ENCODE measurements at places on chromosomes 4 and X.

GRCh38 chr4:1842339-1842895, 13.5 kb downstream of the LETM1 start:
- DNase-seq: no peak

GRCh38 chr4:75605928-75606327, 24.4 kb downstream of the CDKL2 start:
- DNase-seq: no peak

GRCh38 chr4:81257021-81257420, 42.0 kb upstream of the PRKG2 start:
- no peak for DNase-seq

DNA sequence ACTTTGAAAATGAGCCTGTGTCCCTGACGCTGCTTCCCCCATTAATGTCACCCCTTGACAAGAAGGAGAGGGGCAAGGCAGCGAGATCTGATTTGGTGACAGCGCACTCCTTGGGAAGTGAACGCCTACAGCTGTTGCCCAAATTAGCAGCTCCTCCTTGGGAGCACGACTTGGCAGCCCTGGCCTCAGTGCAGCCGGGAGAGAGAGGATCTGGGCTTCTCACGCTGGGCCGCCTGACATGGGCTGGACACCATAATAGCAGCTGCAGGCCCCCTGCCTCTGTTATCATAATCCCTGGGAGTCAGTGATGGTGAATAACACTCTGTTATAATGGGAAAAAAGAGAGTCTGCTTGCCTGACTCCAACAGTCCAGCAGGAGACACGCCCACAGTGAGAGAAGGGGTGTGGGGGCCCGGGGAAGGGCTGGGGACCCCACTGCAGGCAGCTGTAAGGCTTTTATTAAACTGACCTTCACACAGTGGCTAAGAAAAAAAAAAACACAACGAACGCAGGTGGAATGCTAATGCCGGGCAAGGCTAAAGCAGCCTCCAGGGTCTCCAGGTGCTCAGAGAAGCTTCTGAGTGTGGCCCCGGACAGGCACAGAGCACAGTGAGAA, 73.3 kb downstream of the PSAPL1 start:
- DNase-seq: no peak

DNA sequence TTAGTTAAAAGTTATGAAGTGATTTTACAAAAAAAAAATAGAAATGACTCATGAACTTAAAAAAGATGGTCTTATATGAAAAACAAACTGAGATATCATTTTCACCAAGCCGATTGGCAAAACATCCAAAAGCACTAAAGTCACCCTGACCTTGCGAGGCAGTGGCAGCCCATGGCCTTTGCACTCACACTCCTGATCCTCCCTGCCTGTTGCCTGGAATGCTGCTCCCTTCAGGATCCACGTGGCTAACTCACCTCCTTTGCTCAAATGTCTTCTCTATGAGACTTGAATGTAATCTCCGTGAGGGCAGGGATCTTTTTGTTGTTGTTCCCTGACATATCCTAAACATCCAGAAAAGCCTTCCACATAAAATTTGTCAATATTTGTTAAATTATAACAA, 106.4 kb downstream of the RAPGEF2 start:
- DNase-seq: no peak

DNA sequence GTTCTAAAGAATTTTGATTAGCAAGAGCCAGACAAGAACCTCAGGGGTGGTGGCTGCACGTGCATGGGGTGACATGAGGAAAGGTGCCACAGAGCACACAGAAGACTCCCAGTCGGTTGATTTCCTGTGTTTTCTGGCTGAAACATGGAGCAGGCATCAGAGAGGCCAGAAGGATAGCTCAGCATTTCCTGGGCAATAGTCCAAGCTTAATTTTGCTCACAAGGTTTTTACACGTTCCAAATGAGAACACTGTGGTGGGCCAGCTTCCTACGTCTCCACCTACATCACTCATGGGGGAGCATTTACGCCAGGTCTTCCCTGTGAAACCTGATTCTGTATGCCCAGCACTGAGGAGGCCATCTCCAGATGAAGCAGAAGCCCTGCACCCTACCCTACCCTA, 212.5 kb upstream of the CLNK start:
- no peak for DNase-seq

GRCh38 chrX:136861877-136862276, 18.6 kb downstream of the RBMX start:
- DNase-seq: no peak
